ENCODE measurements at places on chromosomes 2 and 18.
A peak's percentile ranks its signal among the peaks of the same experiment; 100 is the strongest.

- no peak for DNase-seq
These were observed 121.8 kb upstream of the SMAD7 start for GRCh38 chr18:49072524-49072934.

DNA sequence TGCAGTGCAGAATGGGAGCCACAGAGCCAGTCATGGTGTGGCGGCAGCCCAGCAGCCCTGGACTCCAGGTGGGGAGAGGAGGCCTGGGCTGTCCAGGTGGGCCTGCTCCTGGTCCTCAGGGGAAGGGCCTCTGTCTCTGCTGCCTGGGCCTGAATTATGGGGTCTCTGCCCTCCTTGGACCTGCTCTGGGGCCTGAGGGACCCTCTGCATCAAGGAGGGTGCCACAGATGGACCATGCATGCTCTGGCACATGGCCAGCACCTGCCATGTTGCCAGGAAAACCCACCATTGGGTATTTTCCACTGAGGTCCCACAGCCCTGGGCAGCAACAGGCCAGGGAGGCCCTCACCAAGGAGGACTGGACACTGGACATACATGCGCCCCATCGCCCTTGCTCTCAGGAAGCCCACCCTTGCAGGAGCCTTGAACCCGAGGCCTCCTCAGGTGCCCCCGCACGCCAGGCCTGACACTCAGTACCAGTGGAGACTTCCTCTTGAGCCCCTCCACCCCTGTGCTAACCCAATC, 107.1 kb downstream of the NDUFA10 start:
- DNase-seq: no peak

DNA sequence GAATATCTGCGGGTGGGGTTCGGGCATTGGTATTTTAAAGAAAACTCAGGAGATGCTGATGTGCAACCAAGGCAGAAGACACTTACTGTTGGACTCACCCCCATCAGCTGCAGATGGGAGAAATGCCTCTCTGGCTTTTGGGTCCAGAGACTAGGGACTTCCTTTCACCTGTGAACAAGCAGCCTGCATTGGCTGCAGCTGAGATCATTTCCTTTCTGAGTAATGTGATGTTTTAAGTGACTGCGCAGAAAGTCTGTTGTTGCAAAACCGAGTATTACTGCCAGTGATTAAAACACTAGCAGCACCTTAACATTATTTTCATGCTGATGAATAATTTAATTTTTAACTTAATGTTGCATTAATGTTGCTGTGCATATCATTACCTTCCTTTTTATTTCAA, 143.0 kb downstream of the TSN start:
- no peak for DNase-seq

- DNase-seq: no peak
These were observed 18.2 kb downstream of the NRP2 start for GRCh38 chr2:205700331-205701132.

DNA sequence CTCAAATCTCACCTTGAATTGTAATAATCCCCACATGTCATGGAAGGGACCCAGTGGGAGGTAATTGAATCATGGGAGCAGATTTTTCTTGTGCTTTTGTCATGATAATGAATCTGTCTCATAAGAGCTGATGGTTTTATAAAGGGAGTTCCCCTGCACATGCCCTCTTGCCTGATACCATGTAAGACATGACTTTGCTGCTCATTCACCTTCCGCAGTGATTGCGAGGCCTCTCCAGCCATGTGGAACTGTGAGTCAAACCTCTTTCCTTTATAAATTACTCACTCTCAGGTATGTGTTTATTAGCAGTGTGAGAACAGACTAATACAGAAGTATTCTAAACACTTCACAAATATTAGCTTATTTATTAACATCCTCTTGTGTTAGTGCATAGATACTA, 516.7 kb downstream of the LRRTM4 start:
- no peak for DNase-seq

- no peak for DNase-seq
These were observed 35.2 kb downstream of the PRELID3A start for GRCh38 chr18:12442946-12443345.

GRCh38 chr18:58856881-58857280, 7.8 kb upstream of the ZNF532 start:
- DNase-seq: no peak

GRCh38 chr2:66113988-66114625, 320.8 kb upstream of the MEIS1 start:
- DNase-seq: no peak

- no peak for DNase-seq
These were observed 190.8 kb upstream of the NDUFV2 start for GRCh38 chr18:8911408-8912340.

DNA sequence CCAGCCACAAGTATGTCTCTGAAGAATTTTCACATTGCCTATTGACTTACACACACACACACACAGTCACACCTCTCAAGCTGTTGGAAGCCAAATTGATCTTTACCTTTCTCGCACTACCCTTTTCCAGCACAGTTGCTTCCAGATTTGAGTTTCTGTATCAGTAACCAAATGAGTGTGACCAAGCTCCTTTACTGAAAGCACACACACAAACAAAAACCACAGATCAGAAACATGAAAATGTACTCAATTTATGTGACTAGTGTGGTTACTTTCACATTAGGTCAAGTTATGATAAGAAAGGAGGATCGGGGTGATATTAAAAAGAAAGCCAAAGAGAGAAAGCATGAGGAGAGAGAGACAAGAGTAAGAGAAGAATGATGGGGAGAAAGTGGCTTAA, 993.9 kb upstream of the POU3F3 start:
- DNase-seq: no peak

- no peak for DNase-seq
These were observed 1.6 kb downstream of the BAZ2B start for GRCh38 chr2:159614534-159615366.

GRCh38 chr2:48674933-48675332, 57.3 kb downstream of the GTF2A1L start:
- DNase-seq: no peak

DNA sequence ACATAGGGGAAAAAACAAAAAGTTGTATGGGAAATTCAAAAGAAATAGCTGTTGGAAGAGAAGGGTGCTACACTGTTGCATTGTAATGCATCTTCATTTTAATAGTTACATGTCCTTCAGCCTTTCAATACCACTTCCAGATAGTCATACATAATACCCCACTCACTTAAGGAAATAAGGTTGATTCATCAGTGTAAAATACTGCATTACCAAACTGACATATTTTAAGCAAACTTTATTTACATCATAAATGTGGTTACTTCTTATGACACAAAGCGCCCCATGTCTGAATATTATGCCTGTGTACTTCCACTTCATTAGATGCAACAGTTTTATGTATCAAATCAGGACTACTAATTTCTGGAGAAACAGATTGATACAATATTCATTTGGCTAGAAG, 4.5 kb downstream of the RBMS1 start:
- no peak for DNase-seq

DNA sequence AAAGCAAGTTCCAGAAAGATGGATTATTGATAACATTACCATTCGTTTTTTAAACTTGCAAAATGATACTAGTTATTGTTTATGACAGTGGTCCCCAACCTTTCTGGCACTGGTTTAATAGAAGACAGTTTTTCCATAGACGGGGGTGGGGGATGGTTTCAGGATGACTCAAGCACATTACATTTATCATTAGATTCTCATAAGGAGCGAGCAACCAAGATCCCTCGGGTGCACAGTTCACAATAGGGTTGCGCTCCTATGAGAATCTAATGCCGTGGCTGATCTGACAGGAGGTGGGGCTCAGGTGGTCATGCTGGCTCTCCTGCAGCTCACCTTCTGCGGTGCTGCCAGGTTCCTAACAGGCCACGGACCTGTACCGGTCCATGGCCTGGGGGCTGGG, 86.2 kb downstream of the BCL2 start:
- no peak for DNase-seq

GRCh38 chr2:219062081-219062480, 1.4 kb upstream of the IHH start:
- no peak for DNase-seq

- no peak for DNase-seq
These were observed 11.1 kb downstream of the RHOB start for GRCh38 chr2:20457661-20458630.

DNA sequence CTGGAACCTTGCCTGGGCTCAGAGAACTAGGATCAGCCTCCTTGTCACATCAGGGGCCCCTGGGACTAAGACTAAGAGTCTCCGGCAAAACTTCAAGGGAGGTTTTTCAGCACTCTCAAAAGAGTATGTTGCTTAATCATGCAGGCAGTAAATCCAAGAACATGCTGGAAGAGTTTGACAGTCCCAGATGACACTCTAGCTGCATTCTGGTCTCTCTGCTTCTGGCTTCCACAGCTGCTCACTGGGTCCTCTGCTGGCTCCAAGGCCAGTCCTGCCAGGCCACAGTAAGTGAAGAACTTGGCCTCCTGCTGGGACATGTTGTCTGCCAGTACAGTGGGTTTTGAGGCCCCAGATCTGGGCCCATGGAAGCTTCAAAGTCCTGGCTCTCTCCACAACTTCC, 45.2 kb upstream of the IL1RL1 start:
- no peak for DNase-seq

DNA sequence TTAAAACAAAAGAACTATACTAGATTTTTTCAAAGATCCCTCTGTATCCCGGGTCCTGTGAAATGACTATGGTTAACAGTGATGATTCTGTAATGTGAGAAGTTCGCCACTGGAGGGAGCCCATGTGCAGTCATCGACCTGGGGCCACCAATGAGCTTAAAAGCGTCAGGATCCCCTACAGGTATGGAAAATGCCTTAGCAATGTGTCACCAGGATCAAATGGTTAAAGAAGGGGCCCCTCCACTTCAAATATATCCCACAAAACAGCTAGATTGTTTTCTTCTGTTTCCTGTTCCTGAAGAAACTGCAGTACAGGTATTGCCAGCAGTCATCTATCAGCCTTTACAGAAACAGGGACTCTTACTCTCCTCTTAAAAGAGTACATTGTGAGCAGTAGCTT, 15.3 kb downstream of the CHRNA1 start:
- DNase-seq: peak; percentile 65

DNA sequence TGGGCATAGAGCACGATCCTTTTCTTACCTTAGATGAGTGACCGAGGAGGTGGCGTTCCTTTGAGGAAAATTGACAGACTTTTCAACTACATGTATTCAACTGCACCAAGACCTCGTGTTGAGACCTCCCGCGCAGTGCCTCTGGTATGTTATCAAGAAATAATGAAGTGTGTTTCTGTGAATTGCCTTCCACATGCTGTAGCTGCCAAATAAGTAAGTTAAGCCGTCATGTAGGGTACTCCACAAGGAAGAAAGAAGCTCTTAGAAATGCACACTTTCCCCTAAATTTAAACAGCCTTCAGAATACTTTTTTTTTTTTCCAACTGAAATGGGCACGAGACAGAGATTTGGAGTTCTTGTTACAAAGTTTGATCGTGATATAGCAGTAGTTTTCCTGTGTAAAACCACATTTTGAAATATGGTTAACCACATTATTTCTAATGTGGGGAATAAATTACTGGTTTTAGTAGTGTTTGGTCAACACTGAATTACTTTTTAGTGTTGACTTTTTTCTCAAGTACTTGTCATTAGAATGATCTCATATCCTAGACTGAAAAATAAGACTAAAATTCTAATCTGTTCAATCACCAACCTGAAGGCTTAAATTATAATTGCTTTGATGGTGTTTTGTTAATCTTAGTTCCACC, 30.5 kb downstream of the PDK1 start:
- no peak for DNase-seq

GRCh38 chr2:239290618-239291474, 110.0 kb downstream of the HDAC4 start:
- peak; percentile 40 for DNase-seq

GRCh38 chr2:101341901-101342624, 33.6 kb upstream of the RNF149 start:
- peak; percentile 71 for DNase-seq

DNA sequence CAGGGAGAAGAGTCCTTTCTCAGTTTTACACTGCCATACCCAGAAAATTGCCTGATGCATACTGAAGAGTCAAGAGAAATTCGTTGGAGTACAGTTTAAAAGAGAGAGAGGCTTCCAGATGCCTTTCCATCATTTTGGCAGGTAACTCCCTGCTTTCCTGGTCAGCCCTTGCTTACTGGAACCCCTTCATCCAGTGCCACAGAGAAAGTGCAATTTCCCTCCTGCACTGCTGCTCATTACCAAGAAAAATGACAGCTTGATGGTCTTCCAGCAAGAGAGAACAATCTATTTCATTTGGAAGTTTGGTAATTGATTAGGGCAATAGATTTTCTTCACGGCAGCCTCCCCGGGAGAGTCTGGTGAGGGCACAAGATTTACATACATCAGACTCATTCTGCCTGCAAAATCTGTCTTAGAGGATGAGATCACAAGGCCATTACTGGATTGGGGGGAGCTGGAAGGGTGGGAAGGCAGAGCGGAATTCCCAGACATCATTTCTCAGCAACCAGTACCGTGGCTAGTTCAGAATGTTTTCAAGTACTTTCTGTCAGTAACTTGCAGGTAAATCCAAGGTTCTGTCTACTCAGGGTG, 102.8 kb upstream of the SLC14A2 start:
- DNase-seq: no peak

All from neuronal stem cell (in vitro differentiated cells).